ENCODE measurements at places on chromosomes 7 and 10.

- DNase-seq, result no peak
Observed at GRCh38 chr7:100148225-100148558, 526 bp upstream of the LAMTOR4 start.

GRCh38 chr10:36675458-36675880, 449.9 kb upstream of the ANKRD30A start:
- DNase-seq, result no peak

DNA sequence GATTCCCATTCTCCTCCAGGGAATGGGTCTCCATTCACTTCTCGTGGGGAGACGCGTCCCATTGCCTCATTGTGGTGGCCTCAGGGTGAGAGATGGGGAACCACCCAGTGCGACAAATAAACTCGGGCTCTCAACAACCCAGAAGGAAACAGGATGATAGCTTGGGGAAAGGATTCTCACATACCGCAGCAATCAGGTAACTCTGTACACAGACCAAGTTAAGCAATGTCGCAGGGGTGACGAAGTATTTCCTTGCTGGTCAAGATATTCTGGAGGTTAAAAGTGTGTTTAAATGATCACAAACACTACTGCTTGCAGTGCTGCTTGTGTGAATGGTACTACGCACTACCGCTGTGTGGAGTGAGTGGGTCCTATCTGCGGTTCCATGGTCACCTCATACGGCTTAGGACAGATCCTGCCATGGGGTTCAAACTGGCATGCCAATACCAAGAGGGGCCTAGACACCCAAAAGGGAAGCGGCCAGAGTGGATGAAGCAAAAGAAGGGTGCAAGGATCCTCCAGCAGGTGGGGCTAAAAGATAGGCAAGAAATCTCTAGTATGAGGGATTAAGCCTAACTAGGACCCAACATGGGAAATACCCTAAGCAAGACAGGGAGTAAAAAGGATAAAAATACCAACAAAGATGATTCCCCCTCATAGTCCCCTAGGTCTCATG, 143.8 kb upstream of the TMEM106B start:
- DNase-seq, result peak; percentile 37

DNA sequence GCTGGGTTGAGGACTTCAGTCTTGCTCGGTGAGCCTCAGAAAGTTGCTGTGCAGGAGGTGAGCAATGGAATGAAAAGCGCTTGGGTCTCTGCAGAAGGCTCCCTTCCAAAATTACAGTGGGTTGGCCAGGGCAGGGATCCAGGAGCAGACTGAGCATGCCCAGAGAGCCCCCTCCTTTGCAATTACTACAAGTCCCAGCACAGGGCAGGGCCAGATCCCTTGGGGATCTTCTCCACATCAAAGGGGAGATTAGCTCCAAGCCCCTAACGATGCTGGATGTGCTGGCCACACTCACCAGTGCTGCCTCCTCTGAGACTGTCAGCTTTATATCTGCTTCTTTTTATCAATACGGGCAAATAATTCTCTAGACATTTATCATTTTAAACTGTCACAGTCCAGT, 337.5 kb downstream of the RPS24 start:
- DNase-seq, result no peak

- no peak for DNase-seq
Observed at GRCh38 chr10:75935650-75936400, 504.4 kb downstream of the LRMDA start.
